ENCODE measurements at places on chromosomes 2 and 18. TPM values are rescaled to one million over a fixed set of nuclear protein-coding genes. Genes with fewer than 3 reads are reported as not detected.

The CIDEA gene
- 0.14 TPM for total RNA-seq

The POTEC gene
- not detected for total RNA-seq

The FHOD3 gene
- total RNA-seq: 16.9 TPM

The CRACDL gene
- not detected for total RNA-seq

The DSG1 gene
- total RNA-seq: not detected

The CHRNG gene
- not detected for total RNA-seq

The RIT2 gene
- total RNA-seq: not detected

The TEKT4 gene
- total RNA-seq: not detected

The MDH1B gene
- total RNA-seq: 0.43 TPM

The GCG gene
- not detected for total RNA-seq

The DYTN gene
- total RNA-seq: not detected

The VSNL1 gene
- total RNA-seq: 0.22 TPM

The PTMA gene
- total RNA-seq: 668 TPM

The CPO gene
- not detected for total RNA-seq

The ALPG gene
- total RNA-seq: not detected

The RNF152 gene
- 127 TPM for total RNA-seq

The AMER3 gene
- not detected for total RNA-seq

The DHRS9 gene
- not detected for total RNA-seq

The CD207 gene
- total RNA-seq: not detected

The TWIST2 gene
- total RNA-seq: 66.4 TPM

The MARS2 gene
- 4.4 TPM for total RNA-seq

The DSC2 gene
- total RNA-seq: not detected

The CD226 gene
- 1.1 TPM for total RNA-seq

The MRPS5 gene
- 33.5 TPM for total RNA-seq

The SAP130 gene
- total RNA-seq: 14.2 TPM

The MYO1B gene
- 143 TPM for total RNA-seq

The FEV gene
- not detected for total RNA-seq

The THSD7B gene
- under 0.01 TPM for total RNA-seq

The TSPYL6 gene
- total RNA-seq: not detected

The FBXO41 gene
- 1.4 TPM for total RNA-seq

The CAPN13 gene
- total RNA-seq: not detected

The ALK gene
- total RNA-seq: not detected

The CNDP2 gene
- total RNA-seq: 96.6 TPM

Data from placental pericyte (primary cell).